Nephron progenitor cell (in vitro differentiated cells): ENCODE measurements at places on chromosomes 2 and 18.

GRCh38 chr2:24576617-24577016, 85.6 kb downstream of the NCOA1 start:
- no peak for DNase-seq
- H3K27me3 ChIP-seq, result no peaks in the 10 kb centered on the region
- H3K4me1 ChIP-seq, result peaks cover 10% of the 10 kb centered on the region
- peaks cover 12% of the 10 kb centered on the region for H3K36me3 ChIP-seq

DNA sequence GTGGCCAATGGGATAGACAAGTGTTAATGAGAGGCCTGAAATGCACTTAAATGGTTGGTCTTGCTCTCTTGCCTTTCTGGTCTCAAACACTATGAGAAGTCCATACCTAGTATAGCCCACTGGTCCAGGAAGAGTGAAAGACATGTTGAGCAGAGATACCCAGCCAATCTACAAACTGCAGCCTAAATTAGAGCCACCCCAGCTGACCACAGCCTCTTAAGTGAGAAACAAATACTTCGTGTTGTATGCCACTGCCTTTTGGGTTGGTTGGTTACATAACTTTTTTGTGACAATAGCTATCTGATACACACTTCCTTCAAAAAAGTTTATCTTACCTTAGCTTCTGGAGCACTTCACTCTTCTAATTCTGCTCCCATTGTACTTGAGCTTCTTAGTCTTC, 8.8 kb upstream of the EXOC6B start:
- no peak overlapping the region for H3K27ac ChIP-seq
- no peaks in the 10 kb centered on the region for H3K36me3 ChIP-seq
- peaks cover 6% of the 10 kb centered on the region for H3K4me1 ChIP-seq
- H3K27me3 ChIP-seq, result peaks cover 11% of the 10 kb centered on the region

- DNase-seq, result no peak
- no peaks in the 10 kb centered on the region for H3K4me1 ChIP-seq
- H3K36me3 ChIP-seq, result peaks cover 55% of the 10 kb centered on the region
- H3K27ac ChIP-seq, result no peak overlapping the region
- H3K4me3 ChIP-seq, result no peak overlapping the region
These were observed 33.6 kb downstream of the USP40 start for GRCh38 chr2:233532971-233533370.

- H3K4me1 ChIP-seq, result no peaks in the 10 kb centered on the region
- H3K27ac ChIP-seq, result no peak overlapping the region
- H3K4me3 ChIP-seq, result no peak overlapping the region
- DNase-seq, result no peak
These were observed 374.0 kb downstream of the ZNF516 start for GRCh38 chr18:76121011-76121410.

GRCh38 chr2:43995733-43996533, at the start of gene LRPPRC:
TSS of gene LRPPRC (minus strand) at chr2:43995989. CDS start at chr2:43995947, 42 bp downstream.
- peaks cover 41% of the 10 kb centered on the region for H3K4me1 ChIP-seq
- peaks cover 39% of the 10 kb centered on the region for H3K36me3 ChIP-seq
- H3K4me3 ChIP-seq, result peak within 1 kb of the TSS; percentile 96
- peaks cover 13% of the 10 kb centered on the region for H3K27me3 ChIP-seq

GRCh38 chr2:168039881-168040280, 207.5 kb downstream of the STK39 start:
- no peak for DNase-seq
- H3K27me3 ChIP-seq, result no peaks in the 10 kb centered on the region
- H3K27ac ChIP-seq, result no peak overlapping the region
- H3K36me3 ChIP-seq, result peaks cover 26% of the 10 kb centered on the region

DNA sequence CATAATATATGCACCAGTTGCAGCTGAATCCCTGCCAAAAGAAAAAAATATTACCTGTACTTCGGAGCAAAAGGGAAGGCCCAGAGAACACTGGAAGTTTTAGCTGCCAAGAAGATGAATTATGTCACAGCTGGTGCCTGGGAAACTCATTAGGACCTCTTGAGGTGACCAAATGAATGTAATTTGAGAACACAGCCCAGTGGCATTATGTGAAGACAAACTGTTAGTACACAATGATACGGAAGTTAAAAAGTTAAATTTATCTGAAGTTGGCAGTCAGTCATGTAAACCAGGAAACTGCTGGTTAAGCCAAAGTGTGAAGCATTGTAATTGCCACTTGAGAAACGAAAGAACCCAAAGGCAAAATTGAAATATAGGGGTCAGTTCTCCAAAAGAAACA, 80.7 kb downstream of the EML4 start:
- peak overlapping the region; percentile 84 for H3K27ac ChIP-seq
- DNase-seq, result peak; percentile 24
- H3K27me3 ChIP-seq, result no peaks in the 10 kb centered on the region
